ENCODE measurements at places on chromosomes 11 and 22. TPM values are rescaled to one million over a fixed set of nuclear protein-coding genes. Genes with fewer than 3 reads are reported as not detected.

DNA sequence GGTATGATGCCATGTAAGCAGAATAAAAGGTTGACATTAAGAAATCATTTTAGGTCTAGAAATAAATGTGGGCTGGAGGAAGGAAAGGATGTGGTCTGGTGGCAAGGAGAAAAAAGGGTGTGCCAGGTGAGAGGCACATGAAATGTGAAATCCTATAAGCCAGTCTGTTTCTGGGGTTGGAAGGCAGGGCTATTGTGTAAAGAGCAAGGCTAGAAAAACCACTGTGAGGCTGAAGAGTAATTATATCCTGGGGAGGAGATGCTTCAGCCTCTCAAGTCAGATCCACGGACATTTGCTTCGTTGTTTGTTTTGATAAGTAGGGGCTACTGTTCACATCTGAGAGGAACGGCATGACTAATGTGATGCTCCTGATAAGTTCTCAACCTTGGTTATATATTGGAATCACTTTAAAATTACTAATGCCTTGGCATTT, 77.5 kb upstream of the CTSC start:
- peak; percentile 78 for DNase-seq
- H3K27ac ChIP-seq, result peak overlapping the region; percentile 91
- peaks cover 28% of the 10 kb centered on the region for H3K36me3 ChIP-seq
- no peaks in the 10 kb centered on the region for H3K27me3 ChIP-seq
- H3K4me3 ChIP-seq, result peak overlapping the region; percentile 60

DNA sequence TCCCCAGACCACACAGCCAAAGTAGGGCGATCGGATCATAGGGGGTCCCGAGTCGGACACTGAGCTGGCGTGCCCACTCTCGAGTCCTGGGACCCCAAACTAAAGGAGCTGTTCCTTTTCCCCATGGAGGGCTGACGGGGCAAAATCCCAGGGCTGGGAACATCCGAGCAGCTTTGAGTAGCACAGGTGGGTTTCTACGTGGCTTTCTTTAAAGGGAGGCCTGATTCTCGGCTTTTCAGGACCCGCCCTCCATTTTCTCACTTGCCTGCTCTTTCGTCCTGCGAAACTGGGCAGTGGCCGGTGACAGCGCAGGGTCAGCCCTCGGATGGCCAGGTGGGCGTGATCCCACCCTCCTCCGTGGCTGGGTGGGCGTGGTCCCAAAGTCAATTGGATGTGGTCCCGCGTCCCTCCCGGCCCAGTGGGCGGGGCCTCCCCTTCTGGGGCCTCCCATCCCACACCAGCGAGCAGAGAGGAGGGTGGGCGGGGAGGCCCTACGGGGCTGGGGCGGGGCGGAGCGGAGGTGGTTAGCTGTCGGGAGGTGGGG, 17.5 kb upstream of the TXNRD2 start:
- no peaks in the 10 kb centered on the region for H3K27me3 ChIP-seq
- H3K27ac ChIP-seq, result no peak overlapping the region
- peaks cover 32% of the 10 kb centered on the region for H3K4me1 ChIP-seq
- DNase-seq, result no peak
- no peak overlapping the region for H3K4me3 ChIP-seq

- no peak overlapping the region for H3K27ac ChIP-seq
- peaks cover 13% of the 10 kb centered on the region for H3K4me1 ChIP-seq
- peaks cover 25% of the 10 kb centered on the region for H3K27me3 ChIP-seq
These were observed 25.1 kb downstream of the ADAMTS8 start for GRCh38 chr11:130403271-130403804.

Gene BAIAP2L2
- 0.58 TPM for total RNA-seq

GRCh38 chr11:66133216-66133775, 63.2 kb downstream of the PACS1 start:
- H3K36me3 ChIP-seq, result peaks cover 3% of the 10 kb centered on the region
- peaks cover 45% of the 10 kb centered on the region for H3K4me1 ChIP-seq
- no peak overlapping the region for H3K27ac ChIP-seq
- no peak for DNase-seq
- no peaks in the 10 kb centered on the region for H3K27me3 ChIP-seq
- H3K4me3 ChIP-seq, result no peak overlapping the region

DNA sequence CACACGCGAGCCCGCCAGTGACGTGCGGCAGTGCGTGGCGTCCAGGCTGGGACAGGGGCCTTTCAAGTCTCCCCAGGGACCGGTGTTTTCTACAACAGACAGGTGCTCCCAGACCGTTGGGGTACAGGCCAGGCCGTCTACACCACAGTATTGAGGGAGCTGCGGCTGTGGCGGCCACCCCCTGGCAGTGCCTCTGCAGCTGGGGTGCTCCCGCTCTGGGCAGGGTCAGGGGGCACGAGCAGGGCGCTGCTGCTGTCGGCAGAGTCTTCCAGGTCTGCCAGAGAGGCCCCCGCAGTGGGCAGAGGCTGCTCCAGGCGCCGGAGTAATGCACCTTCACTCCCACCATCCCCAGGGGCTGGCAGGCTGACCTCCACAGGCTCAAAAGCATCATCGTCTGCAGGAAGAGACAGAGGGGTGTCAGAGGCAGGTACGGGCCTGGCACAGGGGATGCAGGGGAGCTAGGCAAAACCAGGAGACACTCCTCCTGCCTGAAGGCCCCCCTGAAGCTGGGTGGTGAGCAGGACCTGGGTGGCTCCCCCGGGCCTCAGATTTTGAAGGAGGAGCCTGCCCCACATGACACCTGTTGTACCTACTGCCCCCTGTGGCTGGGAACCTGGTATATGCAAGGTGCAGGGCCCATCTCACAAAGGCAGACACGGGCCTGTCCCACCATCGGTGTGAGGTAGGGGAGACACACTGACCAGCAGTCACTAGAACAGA, 83.3 kb downstream of the DGCR2 start:
- H3K36me3 ChIP-seq, result peaks cover 8% of the 10 kb centered on the region
- no peaks in the 10 kb centered on the region for H3K27me3 ChIP-seq
- no peak overlapping the region for H3K4me3 ChIP-seq
- no peaks in the 10 kb centered on the region for H3K4me1 ChIP-seq

DNA sequence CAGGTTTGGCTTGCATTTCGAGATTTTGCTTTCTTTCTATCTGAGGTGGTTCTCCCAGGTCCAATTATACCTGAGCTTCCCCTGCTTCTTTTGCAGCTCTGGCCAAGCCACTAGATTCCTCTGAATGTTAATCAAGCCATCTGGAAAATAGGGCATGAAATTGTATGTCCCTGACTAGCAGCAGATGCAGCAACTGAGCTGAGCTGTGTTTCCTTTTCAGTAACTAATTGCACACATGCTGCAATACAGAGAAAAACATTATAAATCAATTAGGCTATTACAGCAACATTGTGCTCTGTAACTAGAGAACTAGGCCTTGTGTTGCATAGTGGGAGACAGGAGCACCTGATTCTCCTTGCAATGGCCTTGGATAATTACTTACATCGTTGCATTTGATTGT, 408.3 kb downstream of the ETS1 start:
- H3K27me3 ChIP-seq, result peaks cover 4% of the 10 kb centered on the region
- H3K4me1 ChIP-seq, result peaks cover 20% of the 10 kb centered on the region
- no peak overlapping the region for H3K27ac ChIP-seq
- DNase-seq, result no peak
- no peak overlapping the region for H3K4me3 ChIP-seq

Gene OR5A1
- not detected for total RNA-seq

- peaks cover 2% of the 10 kb centered on the region for H3K4me1 ChIP-seq
- DNase-seq, result peak; percentile 74
- H3K36me3 ChIP-seq, result no peaks in the 10 kb centered on the region
- H3K27ac ChIP-seq, result no peak overlapping the region
- H3K27me3 ChIP-seq, result no peaks in the 10 kb centered on the region
These were observed 29.7 kb downstream of the ZFTA start for GRCh38 chr11:63738720-63739360.

Gene OR51B5
- not detected for total RNA-seq

DNA sequence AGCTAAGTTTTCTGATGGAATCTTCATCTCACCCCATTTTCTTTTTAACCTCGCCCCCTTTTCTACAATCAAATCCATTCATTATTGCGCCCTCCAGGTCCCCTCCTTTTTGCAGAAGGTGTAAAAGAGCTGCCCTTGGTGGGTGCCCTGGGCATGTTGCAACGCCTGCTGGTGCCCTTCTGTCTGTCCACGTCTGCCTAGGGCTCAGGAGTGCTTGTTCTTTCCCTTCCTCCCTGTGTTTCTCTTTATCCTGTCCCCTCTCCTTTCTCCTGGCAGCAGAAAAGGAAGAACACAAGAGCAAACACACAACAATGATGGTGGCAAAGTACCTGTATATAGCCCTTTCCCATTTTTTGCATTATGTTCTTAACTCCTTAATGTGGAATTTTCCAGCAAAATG, 6.2 kb upstream of the TLCD5 start:
- no peak overlapping the region for H3K4me3 ChIP-seq
- H3K27me3 ChIP-seq, result peaks cover 44% of the 10 kb centered on the region
- DNase-seq, result no peak

GRCh38 chr11:16013649-16014275, 342.6 kb downstream of the SOX6 start:
- no peaks in the 10 kb centered on the region for H3K27me3 ChIP-seq
- no peak for DNase-seq
- H3K4me1 ChIP-seq, result no peaks in the 10 kb centered on the region
- H3K36me3 ChIP-seq, result no peaks in the 10 kb centered on the region
- no peak overlapping the region for H3K4me3 ChIP-seq

GRCh38 chr11:7936615-7937014, 4.9 kb downstream of the OR10A3 start:
- no peaks in the 10 kb centered on the region for H3K4me1 ChIP-seq
- H3K4me3 ChIP-seq, result no peak overlapping the region
- DNase-seq, result no peak
- H3K36me3 ChIP-seq, result no peaks in the 10 kb centered on the region
- no peak overlapping the region for H3K27ac ChIP-seq

Gene OR52B4
- total RNA-seq, result not detected

DNA sequence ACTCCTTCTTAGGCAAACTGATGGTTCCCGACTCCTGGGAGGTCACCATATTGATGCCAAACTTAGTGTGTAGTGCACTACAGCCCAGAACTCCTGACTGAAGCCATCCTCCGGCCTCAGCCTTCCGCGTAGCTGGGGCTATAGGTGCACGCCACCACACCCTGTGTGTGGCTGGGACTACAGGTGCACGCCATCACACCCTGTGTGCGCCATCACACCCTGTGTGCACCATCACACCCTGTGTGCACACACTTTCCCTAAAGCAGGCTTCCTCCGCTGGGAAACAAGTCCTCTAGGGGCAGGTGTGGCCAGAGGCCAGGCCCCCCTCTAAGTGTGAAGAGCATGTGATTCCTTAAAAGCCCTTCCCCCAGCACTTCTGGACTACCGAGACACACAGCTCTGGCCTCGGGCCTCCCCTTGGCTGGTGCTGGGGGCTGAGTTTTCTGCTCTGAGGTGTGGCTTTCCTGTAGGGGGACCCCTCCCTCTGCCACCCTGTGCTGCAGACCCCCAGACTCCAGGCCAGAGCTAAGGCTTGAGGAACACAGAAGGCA, 81.7 kb downstream of the BCR start:
- no peak overlapping the region for H3K27ac ChIP-seq
- H3K36me3 ChIP-seq, result no peaks in the 10 kb centered on the region
- no peak overlapping the region for H3K4me3 ChIP-seq
- no peaks in the 10 kb centered on the region for H3K27me3 ChIP-seq
- peaks cover 10% of the 10 kb centered on the region for H3K4me1 ChIP-seq

- H3K27ac ChIP-seq, result no peak overlapping the region
- peaks cover 16% of the 10 kb centered on the region for H3K4me1 ChIP-seq
- H3K4me3 ChIP-seq, result peak overlapping the region; percentile 60
- H3K27me3 ChIP-seq, result peaks cover 49% of the 10 kb centered on the region
- no peaks in the 10 kb centered on the region for H3K36me3 ChIP-seq
- no peak for DNase-seq
These were observed 952 bp downstream of the YAP1 start for GRCh38 chr11:102111011-102111786.

DNA sequence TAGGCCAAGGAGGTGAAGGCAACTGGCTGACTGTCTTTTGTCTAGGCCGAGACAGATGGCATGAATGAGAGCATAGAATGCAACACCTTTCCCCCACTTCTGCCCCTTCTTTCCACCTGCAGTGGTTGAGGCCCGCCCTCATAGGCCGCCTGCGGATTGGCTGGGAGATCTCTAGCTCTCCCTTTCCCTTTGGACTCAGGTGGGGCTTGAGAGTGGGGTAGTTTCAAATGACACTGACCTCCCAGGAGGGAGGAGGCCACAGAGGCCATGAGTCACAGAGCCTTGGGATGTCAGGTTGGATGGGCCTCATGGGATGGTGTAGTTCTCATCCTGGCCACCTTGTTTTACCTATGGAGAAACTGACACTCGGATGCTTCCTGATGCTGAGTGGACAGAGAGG, 9.1 kb downstream of the MICAL2 start:
- no peak overlapping the region for H3K4me3 ChIP-seq
- peaks cover 8% of the 10 kb centered on the region for H3K36me3 ChIP-seq
- DNase-seq, result no peak
- H3K27ac ChIP-seq, result no peak overlapping the region
- H3K27me3 ChIP-seq, result no peaks in the 10 kb centered on the region
- peaks cover 48% of the 10 kb centered on the region for H3K4me1 ChIP-seq

Gene NAT10
- total RNA-seq, result 76.9 TPM

DNA sequence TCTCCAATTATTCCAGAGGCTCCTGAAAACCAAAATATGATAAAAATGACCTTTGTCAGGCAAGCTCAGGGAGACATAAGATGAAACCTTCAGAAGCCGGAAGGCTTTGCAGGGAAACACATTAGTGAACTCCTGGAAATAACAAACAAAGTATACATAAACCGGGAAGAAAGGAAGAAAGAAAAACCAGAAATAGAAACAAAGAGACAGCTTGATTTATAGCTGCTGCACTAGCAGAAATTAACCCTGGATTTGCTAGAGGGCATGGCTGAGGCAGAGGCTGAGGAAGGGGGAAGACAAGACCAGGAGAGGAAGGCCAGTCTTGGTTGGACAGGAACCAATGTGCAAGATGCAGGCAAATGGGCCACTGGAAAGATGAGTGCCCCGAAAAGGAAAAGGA, 33.3 kb downstream of the SLC22A25 start:
- H3K27ac ChIP-seq, result no peak overlapping the region
- peaks cover 14% of the 10 kb centered on the region for H3K27me3 ChIP-seq
- H3K4me3 ChIP-seq, result no peak overlapping the region
- DNase-seq, result no peak
- H3K4me1 ChIP-seq, result no peaks in the 10 kb centered on the region
- H3K36me3 ChIP-seq, result no peaks in the 10 kb centered on the region

GRCh38 chr11:28684011-28684586, 575.9 kb downstream of the METTL15 start:
- no peak for DNase-seq
- no peaks in the 10 kb centered on the region for H3K4me1 ChIP-seq
- no peaks in the 10 kb centered on the region for H3K36me3 ChIP-seq
- H3K27ac ChIP-seq, result no peak overlapping the region
- H3K27me3 ChIP-seq, result no peaks in the 10 kb centered on the region

Gene OR9Q2
- total RNA-seq, result not detected

- peaks cover 10% of the 10 kb centered on the region for H3K27me3 ChIP-seq
- no peak overlapping the region for H3K4me3 ChIP-seq
- no peak overlapping the region for H3K27ac ChIP-seq
- DNase-seq, result no peak
- no peaks in the 10 kb centered on the region for H3K4me1 ChIP-seq
These were observed 62.0 kb upstream of the PAX6 start for GRCh38 chr11:31873124-31873523.

Gene KCNA4
- not detected for total RNA-seq

Measured in activated CD8-positive, alpha-beta T cell treated with anti-CD3 and anti-CD28 coated beads, Interleukin-2, amount 10 ng/mL, durations not matched to agents 7 days and 5 days (primary cell).